ENCODE measurements at places on chromosomes 12 and 14.

GRCh38 chr12:27426743-27427487 lies 19.6 kb upstream of the SMCO2 start:
- DNase-seq = no peak

DNA sequence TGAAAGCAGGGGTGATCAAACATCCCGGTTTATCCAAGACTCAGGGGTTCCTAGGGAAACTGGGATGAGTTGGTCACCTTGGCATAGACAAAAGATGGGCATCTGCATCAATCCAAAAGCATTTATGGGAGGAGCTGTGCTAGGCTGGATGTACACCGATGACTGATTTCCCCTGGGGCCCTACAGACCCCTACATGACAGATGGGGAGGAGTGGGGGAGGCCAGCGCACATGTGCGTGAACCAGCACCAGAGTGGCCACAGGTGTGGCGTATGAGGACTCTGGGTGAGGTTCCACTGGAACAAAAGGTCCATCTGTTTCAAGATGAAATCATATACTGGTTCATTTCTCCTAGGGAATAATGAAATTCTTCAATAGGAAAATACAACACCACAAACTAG lies 210.4 kb downstream of the ITPR2 start:
- DNase-seq = no peak

- no peak for DNase-seq
Observed at GRCh38 chr14:89911010-89911919, 43.3 kb downstream of the EFCAB11 start.

DNA sequence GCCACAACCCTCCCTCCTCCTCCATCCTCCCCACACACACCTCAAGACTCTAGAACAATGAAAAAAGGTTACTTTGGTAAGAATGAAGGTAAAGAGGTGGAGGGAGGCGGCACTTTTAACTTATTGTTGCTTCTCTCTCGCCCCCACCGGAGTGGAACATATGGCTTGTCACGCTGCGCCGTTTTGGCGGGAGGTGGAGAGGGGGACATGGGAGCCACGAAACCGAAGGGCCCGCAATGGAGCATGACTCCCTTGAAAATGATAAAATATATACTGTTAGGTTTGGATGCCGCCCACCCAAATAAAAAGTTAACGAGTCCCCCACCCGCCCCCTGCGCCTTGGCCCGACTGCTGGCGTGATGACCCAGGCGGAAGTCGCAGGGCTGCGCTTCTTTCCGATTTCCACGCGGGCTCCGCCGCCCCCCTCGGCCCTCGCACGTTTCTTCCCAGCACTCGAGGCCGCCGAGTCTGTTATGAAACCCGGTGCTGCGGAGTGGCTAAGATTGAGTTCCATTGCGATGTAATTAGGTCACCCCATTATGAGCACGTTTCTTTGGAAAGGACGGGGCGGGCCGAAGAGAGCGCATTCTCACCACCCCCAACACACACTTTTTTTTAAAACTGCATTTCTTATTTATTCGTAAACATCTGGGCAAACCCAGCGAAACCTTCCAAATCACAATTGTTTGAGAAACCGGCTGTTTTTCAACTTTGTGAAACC lies 1.4 kb upstream of the ZFP36L1 start:
- no peak for DNase-seq

- no peak for DNase-seq
Observed at GRCh38 chr12:111063295-111064026, 143.1 kb upstream of the MYL2 start.

DNA sequence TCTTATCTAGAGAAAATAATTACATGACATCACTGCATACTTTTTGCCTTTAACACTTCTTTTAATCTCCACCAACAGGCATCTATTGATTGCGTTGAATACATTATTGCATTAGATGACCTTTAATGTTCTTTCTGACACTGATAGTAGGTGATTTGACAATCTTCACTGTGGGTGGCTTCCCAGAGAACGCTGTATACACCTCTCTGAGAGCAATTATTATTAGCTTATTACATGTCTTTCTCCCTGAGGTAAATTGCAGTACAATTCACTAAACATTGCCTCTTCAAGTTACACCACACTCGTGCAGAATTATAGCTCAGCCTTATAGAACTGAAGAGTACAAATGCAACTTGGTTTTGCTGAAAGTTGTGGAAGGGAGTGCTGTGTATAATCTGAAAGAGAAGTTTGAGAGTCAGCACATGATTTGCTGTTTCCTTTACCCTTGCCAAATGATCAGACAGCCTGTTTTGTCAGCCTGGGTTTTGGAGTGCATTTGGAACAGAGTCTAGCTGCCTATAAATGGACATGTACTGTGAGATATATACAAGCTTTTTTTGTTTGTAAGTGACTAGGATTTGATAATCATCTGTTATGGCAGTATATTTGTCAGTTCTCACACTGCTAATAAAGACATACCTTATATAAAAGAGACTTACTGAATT lies 369.2 kb downstream of the CCER1 start:
- no peak for DNase-seq

DNA sequence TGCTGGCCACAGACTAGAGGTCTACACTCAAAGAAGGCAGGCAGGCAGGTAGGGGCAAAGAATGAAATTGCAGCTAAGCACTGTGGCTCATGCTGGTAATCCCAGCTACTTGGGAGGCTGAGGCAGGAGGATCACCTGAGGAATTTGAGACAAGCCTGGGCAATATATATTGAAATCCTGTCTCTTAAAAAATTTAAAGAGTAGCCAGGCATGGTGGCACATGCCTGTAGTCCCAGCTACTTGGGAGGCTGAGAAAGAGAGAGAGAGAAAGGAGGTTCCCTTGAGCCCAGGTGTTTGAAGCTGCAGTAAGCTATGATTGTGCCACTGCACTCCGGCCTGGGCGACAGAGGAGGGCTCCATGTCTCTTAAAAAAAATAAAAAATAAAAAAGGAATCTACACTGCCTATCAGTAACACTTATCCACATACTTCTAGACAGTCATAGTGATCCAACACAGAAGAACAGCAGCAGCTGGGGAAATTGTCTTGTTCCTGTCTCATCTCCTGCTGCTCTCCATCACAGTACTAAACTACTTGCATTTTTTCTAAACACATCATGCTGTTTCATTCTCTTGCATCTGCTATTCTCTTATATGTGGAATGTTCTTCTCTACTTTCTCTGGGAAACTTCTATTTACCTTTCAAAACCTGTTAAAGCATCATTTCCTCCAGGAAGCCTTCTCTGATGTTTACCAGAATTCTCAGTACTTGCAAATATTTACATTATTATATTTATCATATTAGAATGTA lies 57.2 kb downstream of the ATF7 start:
- DNase-seq = no peak

DNA sequence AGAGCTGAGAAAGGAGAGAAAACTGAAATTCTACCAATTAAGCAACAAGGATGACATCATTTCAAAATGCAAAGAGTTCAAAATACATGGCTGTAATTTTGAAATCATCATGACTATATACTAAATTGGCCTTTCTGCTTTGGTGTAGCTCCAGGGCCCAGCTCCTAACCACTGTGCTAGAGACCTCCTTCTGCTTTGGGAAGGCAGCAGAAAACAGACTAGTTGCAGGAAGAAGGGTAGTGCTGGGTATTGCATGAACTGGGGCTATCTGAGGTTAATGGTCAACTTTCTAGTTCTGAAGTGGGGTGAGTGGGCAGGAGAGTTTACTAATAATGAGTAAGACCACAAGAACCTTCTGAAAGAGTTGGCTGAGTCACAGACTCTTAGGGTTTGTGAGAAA lies 66.2 kb downstream of the PTGER2 start:
- no peak for DNase-seq

DNA sequence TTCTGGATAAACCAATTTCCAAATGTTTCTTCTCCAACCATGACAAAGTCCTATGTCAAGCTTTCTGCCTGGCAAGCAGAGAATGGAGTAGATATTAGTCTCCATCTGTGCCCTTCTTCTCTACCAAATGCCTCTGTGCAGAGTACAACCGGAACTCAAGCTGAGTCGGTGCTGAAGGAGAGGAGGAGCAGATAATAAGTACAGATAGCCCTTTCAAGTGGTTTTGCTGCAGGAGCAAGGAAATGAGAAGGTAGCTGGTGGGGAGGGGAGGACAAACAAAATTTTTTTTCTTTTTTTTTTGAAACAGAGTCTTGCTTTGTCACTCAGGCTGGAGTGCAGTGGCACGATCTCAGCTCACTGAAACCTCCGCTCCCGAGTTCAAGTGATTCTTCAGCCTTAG lies 14.2 kb upstream of the HELB start:
- DNase-seq = no peak

DNA sequence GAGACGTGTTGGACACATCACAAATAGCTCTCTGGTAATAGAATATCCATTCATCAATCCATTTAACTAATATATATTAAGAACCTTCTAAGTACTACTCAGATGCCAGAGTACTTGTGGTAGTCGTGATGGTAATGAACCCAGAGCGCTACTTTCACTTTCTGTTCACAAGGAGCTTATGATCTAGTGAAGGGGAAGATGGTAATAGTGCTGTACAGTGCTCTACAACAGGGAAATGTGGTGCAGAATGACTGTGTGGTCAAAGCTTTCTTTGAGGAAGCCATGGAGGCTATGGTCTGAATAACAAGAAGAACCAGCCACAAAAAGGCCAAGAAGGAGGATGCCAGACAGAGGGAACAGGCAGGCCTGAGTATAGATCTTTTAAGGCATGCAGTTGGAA lies 212.0 kb downstream of the PTPRO start:
- DNase-seq = no peak

- no peak for DNase-seq
Observed at GRCh38 chr12:24913130-24913529, 35.8 kb downstream of the BCAT1 start.

DNA sequence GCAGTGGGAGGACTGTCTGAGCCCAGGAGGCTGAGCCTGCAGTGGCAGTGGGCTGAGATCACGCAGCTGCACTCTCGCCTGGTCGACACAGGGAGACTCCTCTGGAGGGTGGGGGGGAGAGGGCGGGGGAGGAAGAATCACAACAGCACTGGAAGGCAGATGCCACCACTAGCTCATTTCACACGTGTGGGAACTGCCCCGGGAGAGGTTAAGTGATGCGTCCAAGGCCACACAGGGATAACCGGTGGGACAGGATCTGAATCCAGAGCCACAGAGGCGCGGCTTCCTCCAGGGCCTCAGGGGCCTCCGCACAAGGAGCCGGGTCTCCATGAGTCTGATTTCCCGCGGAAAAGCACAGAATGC lies 20.8 kb downstream of the STX2 start:
- no peak for DNase-seq

DNA sequence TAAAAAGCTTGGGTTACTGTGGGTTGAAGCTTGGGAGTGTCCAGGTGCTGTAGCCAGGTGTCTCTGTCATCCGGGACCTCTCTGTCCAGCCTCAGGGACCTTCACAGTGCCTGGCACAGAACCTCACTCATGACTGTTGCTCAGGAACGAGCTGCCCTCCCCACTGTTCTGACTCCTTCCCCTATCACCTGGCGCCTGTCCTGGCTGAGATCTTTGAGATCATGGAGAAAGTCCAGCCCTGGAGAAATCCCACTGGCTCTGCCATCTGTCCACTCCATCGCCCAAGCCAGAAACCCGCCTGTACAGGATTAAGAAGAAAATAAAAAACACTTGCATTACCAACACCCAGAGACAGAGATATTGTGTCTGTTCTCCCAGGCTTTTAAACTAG lies 53.5 kb downstream of the DGLUCY start:
- DNase-seq = no peak

GRCh38 chr12:66055837-66056319 lies 74.7 kb downstream of the LLPH start:
- no peak for DNase-seq

GRCh38 chr14:24059841-24060388 lies 8.1 kb downstream of the CARMIL3 start:
- no peak for DNase-seq

DNA sequence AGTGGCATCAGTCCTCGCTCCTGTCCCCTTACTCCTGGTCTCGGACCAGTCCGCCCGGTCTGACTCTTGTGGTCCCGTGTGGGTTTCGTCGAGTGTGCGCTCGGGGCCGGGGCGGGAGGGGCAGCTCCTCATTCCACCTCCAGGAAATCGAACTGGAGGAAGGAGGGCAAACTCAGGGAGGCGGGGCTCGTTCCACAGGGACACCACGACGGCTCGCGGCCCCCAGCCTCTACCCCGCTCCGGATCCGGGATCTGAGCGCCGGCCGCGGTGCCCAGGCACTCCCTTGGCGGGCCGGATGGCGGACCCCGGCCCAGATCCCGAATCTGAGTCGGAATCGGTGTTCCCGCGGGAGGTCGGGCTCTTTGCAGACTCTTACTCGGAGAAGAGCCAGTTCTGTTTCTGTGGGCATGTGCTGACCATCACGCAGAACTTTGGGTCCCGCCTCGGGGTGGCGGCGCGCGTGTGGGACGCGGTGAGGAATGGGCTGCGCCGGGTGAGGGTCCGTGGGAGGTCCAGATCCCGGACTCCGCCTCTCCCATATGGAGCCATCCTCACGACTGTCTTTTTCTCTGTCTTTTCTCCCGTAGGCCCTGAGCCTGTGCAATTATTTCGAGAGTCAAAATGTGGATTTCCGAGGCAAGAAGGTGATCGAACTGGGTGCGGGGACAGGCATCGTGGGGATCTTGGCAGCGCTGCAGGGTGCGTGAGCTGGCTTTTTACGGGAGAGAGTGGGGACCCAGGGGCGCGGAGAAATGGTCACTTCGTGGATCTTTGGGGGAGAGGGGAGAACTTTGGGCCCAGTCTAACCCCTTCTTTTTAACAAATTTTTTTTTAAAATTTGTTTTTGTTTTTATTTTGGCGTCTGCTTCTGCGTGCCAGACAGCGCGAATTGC lies at the start of gene EEF1AKMT3:
TSS of gene EEF1AKMT3 (plus strand) at position 186 of the 894 bp plus-strand sequence. CDS start at position 297, 111 bp downstream.
- no peak for DNase-seq

- no peak for DNase-seq
Observed at GRCh38 chr12:107651571-107652449, 33.8 kb upstream of the PWP1 start.

- DNase-seq = no peak
Observed at GRCh38 chr12:28618772-28619171, 428.5 kb downstream of the CCDC91 start.

- DNase-seq = no peak
Observed at GRCh38 chr14:105871590-105871989, 345.2 kb downstream of the TMEM121 start.

DNA sequence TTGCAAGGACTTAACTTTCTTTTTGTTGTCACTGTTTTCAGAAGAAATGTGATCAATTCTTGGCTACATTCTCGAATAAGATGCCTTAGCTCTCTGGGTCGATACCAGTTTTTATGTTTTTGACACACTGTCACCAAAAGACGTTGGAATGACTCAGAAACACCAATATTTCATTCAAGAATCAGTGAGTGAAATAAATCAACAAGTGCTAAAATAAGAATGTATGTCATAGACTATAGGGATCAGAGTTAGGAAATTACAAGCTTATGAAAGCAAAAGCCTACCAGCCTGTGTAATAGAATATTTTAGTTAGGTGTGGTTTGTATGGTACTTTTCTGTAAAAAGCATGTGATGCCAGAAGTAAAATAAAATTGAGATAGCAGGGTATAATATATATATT lies 17.8 kb downstream of the PPHLN1 start:
- no peak for DNase-seq
